Neural progenitor cell (in vitro differentiated cells): ENCODE measurements at places on chromosomes 7 and 10.

GRCh38 chr7:129188892-129189660 lies 643 bp downstream of the SMO start:
- DNase-seq = peak; percentile 60

GRCh38 chr7:37826825-37827224 lies 21.6 kb upstream of the NME8 start:
- DNase-seq = no peak

GRCh38 chr10:92478536-92478935 lies 95.4 kb downstream of the IDE start:
- no peak for DNase-seq

GRCh38 chr10:97481071-97481470 lies 17.2 kb downstream of the MMS19 start:
- no peak for DNase-seq

- no peak for DNase-seq
Measured at GRCh38 chr7:28983396-28984190, 25.5 kb upstream of the TRIL start.

- DNase-seq = peak; percentile 53
Measured at GRCh38 chr7:84025332-84025927, 169.2 kb downstream of the SEMA3A start.

GRCh38 chr7:32616625-32617024 lies 121.3 kb downstream of the AVL9 start:
- DNase-seq = no peak

GRCh38 chr7:102072003-102072402 lies 214.7 kb upstream of the SH2B2 start:
- no peak for DNase-seq

GRCh38 chr7:126699707-126700106 lies 553.0 kb downstream of the GRM8 start:
- DNase-seq = no peak

- DNase-seq = peak; percentile 51
Measured at GRCh38 chr10:89646889-89647657, 2.0 kb upstream of the PANK1 start.

- DNase-seq = peak; percentile 16
Measured at GRCh38 chr7:85286446-85286845, 99.6 kb upstream of the SEMA3D start.

DNA sequence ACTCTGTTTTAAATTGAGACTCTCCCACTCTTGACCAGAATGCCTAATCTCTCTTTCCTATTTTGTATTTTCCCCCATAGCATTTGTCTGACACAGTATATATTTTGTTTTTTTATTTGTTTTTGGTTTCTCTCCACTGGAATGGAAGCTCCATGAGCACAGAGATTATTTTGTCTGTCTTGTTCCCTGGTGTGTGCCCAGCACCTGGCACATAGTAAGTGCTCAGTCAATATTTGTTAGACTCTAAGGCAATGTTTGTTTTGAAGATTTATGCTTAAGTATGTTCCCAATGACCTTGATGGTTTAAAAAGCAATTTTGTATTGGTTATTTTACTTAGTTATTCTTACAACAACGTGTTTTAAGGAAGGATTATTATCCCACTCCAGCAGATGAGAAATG lies 201.8 kb downstream of the DYNC1I1 start:
- no peak for DNase-seq

DNA sequence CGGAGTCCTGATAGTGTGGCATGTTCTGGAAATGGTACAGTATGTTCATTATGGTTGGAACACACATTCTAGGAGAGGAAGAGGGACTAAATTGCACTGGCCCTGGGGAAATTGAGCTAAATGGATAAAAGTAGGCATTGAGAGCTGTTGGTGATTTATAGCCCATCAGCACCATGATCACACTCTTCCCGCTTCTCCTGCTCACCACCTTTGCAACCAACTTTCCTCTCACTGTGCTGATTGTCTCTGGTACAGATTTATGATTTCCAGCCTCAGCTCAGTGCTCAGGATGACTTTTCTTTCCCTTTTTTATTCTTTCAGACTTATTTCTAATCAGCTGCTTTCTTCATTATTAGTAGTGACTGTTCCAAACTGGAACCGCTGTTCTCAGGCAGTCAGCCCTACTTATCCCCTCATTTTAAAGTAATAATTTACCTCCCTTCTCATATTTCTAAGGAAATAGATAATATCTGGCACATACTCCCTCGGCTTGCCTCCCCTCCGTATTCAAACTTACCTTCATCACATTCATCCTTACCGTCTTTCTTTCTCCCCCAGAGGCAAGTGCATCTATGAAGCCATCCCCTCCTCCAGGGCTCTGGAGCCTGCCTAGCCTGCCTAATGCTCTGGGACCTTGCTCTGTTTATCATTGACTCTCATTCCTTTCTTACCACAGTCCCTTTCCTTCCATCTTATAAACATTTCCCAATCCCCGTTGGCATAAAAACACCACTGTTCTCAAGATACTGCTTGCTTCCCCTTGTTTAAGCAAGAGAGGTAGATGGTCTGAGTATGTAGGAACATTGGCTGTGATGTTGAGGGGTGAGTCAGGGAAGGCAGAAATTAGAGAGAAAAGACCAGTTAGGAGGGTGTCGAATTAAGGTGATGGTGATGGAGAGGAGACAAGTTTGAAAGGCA lies 51.6 kb upstream of the RPA3 start:
- no peak for DNase-seq

- peak; percentile 16 for DNase-seq
Measured at GRCh38 chr10:92750791-92751533, 61.2 kb downstream of the HHEX start.

- no peak for DNase-seq
Measured at GRCh38 chr7:3117488-3118231, 74.0 kb upstream of the CARD11 start.

- no peak for DNase-seq
Measured at GRCh38 chr7:5629941-5630340, 151.5 kb downstream of the RNF216 start.

DNA sequence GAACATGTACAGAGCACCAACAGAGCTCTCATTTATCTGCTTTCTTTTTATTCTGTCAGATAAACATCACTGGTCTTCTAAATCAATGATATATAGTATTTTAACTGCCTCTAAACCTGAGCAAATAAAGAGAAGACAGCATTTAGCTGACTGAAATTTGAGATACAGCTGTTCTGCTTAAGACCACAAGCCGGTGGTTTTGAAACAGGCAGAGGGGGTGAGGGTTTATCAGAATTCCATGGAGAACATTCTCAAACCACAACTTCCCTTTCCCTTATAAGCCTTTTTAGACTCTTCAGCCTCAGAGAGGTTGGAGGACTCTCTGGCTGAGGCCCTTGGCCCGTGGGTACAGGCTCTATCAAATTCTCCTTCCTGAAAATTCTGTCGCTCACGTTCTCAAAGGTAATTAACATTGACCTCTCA lies 87.4 kb upstream of the RSU1 start:
- no peak for DNase-seq

DNA sequence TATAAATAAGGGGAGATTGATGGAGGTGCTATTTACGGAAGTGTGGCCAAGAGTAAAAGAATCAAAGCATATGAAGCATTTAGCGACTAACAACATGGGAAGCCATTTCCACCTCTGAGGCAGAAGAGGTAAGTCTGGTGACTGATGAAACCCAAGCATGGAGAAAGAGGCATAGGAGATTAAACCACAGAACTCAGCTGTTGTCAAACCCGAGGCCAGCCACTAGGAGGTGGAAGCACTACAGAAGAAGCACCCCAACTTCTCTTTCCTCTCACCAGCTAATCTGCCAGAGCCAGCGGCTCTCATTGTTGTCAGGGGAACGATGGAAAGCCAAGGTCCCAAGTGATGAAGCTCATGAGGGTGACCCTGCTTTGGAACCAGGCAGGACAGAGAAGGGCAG lies 19.6 kb upstream of the CNTNAP2 start:
- DNase-seq = peak; percentile 63

- no peak for DNase-seq
Measured at GRCh38 chr7:14765731-14766130, 136.8 kb downstream of the DGKB start.

GRCh38 chr10:3761904-3762303 lies 23.1 kb downstream of the KLF6 start:
- DNase-seq = peak; percentile 84

GRCh38 chr7:158325530-158326381 lies 261.9 kb downstream of the PTPRN2 start:
- DNase-seq = peak; percentile 99

DNA sequence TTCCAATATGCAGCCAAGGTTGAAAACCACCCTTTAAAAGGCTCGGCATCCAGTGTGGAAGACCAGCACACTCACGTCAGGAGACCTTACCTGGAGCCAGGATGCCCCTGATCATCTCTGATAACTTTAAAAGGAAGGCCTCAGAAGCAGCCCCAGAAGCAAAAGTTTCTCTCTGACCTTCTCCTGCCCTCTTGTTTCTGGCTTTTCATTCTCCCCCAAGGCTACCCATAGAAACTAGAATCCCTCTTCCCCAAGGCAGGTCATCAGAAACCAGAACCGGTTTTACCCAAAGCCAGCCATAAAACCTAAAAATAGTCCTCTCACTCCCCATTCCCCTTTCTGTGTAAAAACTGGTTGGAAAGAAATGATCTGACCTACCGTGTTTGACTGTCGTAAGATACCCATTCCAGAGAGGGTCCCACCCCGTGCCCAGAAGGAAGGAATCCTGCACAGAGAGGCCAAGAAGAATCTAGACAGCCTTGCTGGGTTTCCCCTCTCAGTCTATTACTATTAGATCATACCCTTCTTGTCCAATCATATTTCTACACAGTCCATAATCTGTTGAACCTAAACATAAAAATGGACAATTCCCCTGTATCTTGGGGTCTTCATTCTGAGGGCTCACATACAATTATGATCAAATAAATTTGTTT lies 17.5 kb upstream of the TSPAN14 start:
- no peak for DNase-seq

DNA sequence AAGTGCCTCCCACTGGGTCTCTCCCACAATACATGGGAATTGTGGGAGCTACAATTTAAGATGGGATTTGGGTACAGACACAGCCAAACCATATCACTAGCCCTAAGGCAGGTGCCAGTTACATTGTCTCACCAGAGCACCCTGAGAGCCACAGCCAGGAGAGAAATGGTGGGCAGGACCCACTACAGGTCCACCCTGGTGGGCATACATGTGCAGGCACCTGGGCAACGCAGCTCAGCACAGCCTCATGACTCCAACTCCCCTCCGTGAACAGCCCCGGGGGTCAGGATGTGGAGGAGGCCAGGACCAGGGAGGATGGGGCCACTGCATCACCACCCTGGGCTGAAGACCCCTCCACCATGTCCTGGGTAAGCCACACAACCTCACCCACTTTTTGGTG lies 205.7 kb downstream of the PTPRN2 start:
- DNase-seq = no peak

DNA sequence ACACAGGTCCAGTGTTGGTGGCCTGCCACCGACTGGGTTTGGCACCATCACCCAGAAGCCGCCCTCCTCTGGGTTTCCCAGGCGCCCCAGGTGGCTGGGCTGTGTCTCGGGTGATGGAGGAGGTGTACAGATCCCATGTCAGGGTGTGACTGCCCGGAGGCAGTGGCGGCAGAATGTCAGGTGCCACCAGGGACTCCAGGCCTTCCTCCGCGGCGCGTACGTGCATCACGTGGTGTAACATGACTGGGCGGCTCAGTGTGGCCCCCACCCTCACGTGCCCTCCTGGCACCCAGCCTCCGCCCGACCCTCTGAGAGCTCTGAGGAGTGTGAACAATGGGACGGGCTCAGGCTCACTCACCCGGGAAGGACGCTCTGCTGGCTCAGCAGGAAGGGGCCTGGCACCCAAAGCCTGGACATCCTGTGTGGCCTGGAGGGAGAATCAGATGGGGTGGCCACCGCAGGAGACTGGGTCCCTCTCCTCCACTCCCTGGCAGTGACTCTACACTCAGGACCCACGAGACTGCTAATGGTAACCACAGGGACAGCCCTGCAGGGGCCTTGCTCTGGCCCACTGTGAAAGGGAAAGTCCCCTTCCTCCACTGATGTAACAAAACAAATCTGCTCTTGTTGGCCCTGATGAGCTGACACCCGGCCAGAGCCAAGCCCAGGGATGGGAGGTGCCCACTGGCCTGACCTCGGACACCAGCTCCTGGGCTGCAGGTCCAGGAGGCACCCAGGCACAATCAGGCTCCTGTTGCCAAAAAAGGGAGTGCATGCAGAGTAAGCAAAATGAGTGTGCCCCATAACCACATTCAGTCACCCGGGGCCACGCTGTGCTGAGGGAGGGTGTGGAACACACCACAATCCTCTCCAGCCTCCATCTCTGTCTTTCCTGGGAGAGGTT lies 164.8 kb downstream of the PRKAG2 start:
- DNase-seq = no peak

DNA sequence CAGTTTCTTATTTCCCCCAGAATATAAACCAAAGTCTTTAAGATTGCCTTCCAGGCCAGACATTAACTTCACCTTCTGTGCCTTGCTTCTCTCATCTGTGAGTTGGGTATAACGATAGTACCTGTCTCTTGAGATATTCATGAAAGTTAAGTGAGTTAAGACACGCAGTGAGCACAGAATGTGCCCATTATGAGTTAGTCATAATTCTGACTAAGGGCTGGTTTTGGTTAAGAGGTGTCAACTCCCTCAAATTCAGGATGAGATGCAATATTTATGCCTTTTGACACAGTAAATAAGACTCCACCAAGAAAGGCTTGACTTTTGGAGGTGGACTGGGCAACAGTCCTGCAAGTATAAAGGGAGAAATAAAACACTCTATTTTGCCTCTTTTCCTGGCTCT lies 528.7 kb upstream of the IGFBP3 start:
- DNase-seq = no peak

DNA sequence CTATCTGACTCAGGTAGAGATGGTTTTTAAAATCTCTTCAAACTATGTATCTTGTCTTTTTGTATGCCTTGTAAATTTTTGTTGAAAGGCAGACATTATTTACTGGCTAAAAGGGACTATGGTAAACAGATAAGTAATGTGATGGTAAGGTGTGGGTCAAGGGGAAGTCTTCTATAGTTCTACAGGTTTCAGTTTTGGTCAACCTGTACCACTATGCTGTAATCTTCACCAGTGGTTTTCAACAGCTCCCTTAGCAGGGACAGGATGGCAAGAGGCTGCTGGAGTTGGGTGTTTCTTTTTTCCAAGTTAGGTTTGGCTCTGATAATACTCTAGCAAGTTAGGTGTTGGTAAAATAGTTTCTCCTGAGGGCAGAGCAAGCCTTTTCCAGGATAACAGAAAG lies 32.7 kb upstream of the FZD8 start:
- DNase-seq = no peak

- no peak for DNase-seq
Measured at GRCh38 chr10:132497063-132497680, 40.4 kb upstream of the INPP5A start.

- no peak for DNase-seq
Measured at GRCh38 chr10:49058463-49059255, 56.7 kb downstream of the VSTM4 start.

- DNase-seq = no peak
Measured at GRCh38 chr10:77121829-77122228, 515.8 kb downstream of the KCNMA1 start.

DNA sequence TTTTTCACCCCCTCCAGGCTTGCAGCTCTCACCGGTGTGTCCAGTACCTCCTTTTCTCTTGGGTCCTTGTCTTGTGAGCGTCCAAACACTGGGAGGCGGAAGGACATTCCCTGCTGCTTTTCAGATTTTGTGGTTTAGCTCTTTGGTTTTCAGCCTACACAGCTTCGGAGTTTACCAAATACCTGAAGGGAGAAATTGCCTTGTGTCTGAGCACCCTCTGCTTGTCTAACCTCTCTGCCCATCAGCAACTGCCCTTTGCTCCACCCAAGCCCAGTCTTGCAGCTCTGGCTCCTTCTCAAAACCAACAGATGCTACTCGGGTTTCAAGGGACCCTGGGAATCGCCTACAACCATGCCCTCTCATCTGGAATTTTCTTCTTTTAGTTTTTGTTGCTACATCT lies 519.1 kb upstream of the IGFBP3 start:
- DNase-seq = no peak

- DNase-seq = no peak
Measured at GRCh38 chr10:109982812-109983211, 25.0 kb upstream of the ADD3 start.
